Ureter (tissue), 1 donor: ENCODE measurements at places on chromosomes 3 and 15. TPM values are rescaled to one million over a fixed set of nuclear protein-coding genes. Genes with fewer than 3 reads are reported as not detected.

DNA sequence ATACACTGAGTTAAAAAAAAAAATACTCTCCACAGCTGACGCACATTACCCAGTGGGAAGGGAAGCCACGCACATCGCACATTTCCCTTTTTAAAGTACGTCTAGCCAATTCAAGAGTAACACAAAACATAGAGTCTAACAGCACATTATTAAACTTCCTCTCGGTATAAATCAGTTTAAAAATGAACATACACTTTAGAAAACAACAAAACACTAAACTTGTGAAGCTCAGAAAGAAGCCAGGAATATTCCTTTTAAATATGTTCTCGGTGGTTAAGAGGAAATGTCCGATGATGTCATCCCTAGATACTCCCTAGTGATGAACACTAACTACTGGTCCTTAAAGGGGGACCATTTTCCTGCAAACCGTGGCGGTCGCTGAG lies 721 bp downstream of the MYEF2 start:
- no peak for DNase-seq

The CNOT10 gene
- 56.7 TPM for total RNA-seq

The STRA6 gene
- 50.9 TPM for total RNA-seq

The FGF12 gene
- total RNA-seq, result 3.2 TPM

DNA sequence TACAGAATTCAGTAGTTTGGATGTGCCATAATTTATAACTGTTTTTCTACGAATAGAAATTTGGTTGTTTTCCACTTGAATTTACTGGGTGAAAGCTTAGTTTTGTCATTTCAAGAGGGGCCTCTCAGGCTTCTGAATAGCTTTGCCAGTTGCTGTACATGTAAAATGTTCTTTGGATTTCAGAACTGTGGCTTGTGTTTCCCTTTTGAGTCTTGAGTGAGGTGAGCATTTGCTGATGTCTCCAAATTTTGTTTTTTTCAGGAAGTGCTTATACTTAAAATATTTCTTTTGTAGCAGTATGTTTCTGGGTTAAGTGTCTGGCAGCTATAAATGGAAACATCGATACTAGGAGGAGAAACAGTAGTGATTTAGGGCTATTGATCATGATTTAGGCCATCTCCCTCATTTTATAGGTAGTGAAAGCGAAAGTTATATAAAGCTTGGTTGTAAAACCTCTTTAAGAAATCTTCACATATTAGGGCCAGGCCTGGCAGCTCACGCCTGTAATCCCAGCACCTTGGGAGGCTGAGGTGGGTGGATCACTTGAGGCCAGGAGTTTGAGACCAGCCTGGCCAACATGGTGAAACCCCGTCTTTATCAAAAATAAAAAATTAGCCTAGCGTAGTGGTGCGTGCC lies 9.2 kb upstream of the TRAK1 start:
- no peak for DNase-seq

The FBXW12 gene
- 0.23 TPM for total RNA-seq

The TMCO5A gene
- total RNA-seq, result not detected

The ZNF639 gene
- 32.7 TPM for total RNA-seq

GRCh38 chr3:48619541-48620524 lies 1.7 kb downstream of the TMEM89 start:
- no peak for DNase-seq

The MKRN2OS gene
- 2.3 TPM for total RNA-seq

The IL20RB gene
- total RNA-seq, result 4.3 TPM

The DPPA2 gene
- not detected for total RNA-seq

The SYNM gene
- total RNA-seq, result 189 TPM
